ENCODE measurements at places on chromosomes 3 and 15. TPM values are rescaled to one million over a fixed set of nuclear protein-coding genes. Genes with fewer than 3 reads are reported as not detected.

The FEZF2 gene
- not detected for total RNA-seq

DNA sequence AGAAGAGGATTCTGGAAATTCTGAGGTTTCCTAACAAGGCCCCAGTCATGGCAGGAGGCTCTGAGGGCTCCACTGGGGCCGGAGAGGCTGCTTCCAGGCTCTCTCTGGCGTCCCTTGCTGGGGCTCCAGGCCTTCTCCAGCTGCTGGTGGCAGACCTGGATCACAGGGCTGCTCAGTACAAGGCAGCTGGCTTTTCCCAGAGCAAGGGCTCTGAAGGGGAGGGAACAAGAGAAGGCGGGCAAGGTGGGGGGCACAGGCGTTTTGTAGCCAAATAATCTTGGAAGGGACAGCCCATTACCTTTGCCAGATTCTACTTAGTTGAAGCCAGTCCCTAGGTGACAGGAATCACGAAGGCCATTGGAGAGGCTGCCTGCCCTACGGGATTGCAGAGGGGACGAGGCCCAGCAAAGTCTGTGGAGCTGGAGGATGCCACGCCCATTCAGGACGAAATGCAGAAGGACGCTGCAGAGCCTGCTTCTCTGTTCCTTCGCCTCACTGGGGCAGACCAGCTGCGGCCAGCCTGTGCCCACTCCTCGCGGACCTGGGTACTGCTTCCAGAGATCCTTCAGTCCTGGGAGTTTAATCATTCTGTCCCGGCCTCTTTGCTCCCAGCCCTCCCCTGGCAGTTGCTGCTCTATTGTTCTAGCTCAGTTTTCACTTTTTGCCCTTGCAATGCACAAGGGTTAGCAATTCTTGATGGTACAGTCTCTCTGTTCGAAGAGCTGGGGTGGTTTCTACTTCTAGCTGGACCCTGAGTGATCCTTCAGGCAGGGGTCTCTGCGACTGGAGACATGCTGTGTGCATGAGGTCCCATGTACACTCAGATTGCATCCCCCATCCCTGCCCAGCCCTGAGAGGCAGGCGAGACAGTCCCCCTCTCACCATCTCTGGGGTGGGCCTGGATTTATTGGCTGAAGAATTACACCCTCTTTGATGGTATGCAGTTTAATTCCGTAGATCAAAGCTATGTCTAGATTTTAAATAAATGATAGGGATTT is 149.3 kb upstream of the MEF2A start:
- peak; percentile 15 for DNase-seq

GRCh38 chr3:119428538-119428937 is 34.9 kb downstream of the TMEM39A start:
- DNase-seq, result no peak

- DNase-seq, result no peak
Measured at GRCh38 chr3:8851703-8852102, 82.3 kb upstream of the OXTR start.

The STRIT1 gene
- total RNA-seq, result not detected

DNA sequence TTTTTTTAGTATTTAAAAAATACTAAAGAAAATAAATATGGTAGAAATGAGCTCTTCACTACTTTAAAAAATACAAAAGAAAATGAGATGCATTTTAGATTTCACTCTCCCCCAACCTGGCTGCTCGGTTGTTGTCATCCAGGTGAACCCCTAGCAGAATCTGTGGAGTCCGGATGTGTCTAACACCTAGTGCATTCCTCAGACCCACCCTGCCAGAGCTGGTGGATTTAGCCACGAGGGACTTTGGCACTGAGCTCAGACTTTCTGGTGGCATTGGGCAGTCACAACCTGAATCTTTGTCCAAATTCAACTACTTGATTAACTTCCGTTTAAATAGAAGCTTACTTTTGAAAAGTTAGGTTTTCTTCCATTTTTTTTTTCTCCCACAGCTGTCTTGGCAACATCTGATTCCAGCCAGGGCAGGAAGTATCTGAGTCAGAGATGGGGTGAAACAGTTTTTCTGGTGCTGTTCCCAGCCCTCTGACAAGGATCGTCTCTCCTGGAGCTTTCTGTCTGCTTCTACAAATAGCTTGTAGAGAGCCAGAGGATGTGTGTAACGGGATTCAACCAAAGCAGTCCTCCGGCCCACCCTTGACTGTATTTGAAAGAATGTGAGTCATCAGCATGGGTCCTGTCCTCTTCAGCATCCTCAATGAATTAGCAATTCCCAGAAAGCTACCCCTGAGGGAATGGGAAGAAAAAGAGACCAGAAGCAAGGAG is 301.8 kb upstream of the MCTP2 start:
- DNase-seq, result no peak

DNA sequence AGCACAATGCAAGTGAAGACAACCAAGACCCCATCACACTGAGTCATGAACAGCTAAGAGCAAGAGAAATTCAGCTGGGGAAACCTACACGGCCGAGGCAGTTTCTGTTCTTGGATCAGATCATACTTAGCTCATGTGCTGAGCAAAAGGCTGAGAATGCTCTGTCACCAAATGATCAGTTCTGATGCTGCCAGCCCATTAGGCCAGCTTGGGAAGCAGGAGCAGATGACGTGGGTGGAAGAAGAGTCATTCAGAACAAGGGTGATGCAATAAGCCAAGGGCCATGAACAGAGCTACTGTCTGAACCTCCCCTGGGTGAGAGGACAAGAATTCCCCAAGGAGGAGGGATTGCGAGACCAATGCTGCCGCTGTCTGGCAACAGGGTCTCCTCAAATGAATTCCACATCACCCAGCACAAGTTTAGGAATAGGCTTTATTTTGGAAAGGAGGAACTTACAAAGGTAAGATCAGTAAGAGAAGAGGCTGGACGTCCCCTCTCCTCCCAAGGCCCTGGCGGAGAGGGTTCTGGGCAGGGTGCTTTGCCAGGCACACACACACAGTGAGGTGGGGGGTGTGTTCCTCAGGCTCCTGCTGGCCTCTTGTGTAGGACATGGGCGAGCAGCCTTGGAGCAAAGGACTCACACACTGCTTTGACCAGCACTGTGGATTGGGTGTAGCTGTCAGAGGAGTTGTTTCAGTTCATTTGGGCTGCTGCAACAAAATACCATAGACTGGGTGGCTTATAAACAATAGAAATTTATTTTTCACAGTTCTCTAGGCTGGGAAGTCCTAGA is 65.6 kb upstream of the CTXND1 start:
- DNase-seq, result no peak

The VGLL3 gene
- total RNA-seq, result 0.33 TPM

The RUBCN gene
- 7.5 TPM for total RNA-seq

- DNase-seq, result peak; percentile 74
Measured at GRCh38 chr3:187741403-187742350, 3.6 kb downstream of the BCL6 start.

DNA sequence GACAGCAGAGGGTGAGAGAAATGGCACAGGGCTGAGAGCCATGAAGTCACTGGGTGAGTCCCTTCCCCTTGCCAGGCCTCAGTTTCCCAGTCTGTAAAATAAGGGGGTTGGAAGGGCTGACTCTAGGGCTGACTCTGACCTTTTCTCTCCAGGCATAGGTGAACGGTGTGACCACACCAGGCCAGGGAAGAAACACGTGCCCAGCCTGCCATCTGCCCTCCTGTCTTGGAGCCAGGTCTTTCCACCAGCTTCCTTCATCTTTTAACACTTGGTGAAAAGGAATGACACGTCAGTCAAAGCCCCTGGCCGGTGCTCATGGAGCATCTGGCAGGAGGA is 74.4 kb downstream of the CPN2 start:
- DNase-seq, result no peak

GRCh38 chr15:58677426-58677825 is 72.1 kb downstream of the ADAM10 start:
- no peak for DNase-seq

DNA sequence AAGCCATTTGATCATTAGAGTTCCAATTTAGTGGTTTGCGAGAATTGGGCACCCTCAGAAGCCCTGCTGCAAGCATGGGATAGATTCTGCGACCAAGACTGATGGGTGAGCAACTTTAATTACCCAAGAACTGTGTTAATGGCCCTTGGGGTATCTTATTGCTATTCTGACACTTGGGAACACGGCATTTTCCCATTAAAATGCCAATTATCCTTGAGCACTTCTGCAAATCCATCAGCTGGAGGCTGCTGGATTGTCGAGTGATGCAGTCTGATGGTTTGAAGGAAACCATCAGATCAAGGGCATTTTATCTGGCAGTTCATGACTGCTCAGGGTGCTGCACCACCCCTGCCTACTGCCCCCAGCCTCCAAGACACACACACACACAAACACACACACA is 183.6 kb upstream of the PROK2 start:
- DNase-seq, result no peak

- no peak for DNase-seq
Measured at GRCh38 chr3:52218454-52218853, 7.0 kb downstream of the TLR9 start.

DNA sequence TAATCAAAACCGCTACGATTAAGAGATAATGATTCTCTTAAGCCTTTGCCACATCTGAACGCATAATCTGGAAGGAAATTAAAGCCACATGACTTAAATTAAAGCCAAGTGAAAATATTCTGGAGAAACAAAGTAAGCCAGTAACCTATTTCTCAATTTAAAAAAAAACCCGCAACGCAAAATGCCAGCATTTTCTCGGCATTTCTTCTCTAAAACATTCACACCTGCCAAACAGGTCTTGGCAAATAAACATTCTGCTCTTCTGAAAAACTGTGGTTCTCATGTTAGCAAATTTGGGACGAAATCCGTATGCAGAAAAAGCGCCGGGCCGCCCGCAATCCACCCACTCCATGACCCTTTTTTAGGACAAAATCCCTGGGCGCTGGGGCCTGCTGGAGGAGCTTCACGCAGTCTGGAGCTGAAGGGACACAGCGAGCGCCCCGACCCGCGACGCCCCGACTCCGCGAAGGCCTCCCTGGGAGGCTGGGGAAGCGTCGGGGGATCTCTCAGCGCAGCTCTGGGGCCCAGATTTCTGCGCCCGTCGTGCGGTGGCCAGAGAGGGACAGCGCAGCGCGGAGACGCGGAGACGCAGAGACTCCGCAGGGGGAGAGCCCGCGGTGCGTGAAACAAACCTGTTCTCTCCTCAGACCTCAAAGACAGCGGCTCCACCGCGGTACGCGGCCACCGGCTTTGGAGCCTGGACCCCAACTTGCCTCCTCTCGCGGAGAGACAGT is 471 bp downstream of the NKIRAS1 start:
- no peak for DNase-seq

DNA sequence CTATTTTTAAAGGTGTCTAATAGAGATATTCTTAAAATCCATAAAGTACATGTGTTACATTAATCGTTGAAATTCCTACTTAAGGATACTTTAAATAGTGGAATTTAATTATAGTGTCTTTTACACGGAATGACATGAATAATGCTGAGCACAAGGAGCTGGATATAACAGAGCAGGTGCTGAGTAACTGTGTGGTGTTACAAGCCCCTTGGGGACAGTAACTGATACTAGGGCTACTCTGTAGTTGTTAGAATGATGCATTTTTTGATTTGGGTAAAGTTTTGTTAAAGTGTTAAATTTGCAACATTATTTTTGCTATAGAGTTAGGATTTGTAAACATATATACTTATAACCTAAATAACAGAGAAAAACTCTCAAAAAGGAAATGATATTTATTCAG is 1496.1 kb downstream of the OTOL1 start:
- DNase-seq, result no peak

The CACNA2D2 gene
- total RNA-seq, result 0.50 TPM

- DNase-seq, result no peak
Measured at GRCh38 chr3:141280086-141280485, 48.5 kb downstream of the PXYLP1 start.

GRCh38 chr3:115633467-115633866 is 10.2 kb downstream of the GAP43 start:
- DNase-seq, result no peak

The SV2B gene
- 0.60 TPM for total RNA-seq

DNA sequence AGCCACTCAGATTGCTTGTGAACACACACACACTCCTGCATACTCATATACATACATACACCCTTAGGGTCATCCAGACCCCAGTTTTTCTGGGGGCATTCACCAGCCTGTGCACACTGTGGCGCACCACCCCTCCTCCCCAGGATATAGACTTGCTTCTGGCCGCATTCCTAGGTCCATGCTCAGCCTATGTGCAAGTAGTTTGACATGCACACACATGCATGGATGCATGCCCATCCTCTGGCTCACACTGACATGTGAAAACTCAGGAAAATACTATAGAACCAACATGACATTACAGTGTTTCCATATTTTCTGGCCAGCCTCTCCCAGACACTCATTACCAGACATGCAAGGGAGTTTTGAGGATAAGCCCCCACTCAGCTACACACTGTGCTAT is 79.3 kb upstream of the POLG start:
- no peak for DNase-seq

DNA sequence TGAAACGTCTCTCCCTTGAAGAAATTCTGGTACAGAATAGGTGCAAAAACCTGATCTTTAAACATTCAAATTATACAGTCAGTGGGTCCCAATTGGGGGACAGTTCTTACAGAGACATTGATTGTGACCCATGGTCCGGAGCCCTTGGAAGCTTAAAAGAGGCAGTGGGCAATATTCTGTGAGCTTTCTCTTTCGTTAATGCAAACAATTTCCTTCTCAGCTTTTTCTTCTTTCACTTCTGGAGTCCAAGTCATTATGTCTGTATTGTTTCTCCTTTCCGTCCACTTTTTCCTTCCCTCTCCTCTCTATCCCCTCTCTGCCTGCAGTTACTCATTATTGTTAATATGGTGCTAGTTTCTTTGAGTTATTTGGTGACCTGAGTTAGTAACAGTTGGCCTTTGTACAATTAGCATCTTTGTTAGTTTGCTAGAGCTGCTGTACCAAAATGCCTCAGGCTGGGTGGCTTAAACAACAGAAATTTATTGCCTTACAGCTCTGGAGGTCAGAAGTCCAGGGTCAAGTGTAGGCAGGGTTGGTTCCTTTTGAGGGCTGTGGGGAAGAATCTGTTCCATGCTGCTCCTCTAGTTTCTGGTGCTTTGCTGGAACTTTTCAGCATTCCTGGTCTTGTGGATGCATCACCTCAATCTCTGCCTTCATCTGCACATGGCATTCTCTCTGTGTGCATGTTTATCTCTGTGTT is 102.6 kb downstream of the GMPS start:
- DNase-seq, result no peak

- no peak for DNase-seq
Measured at GRCh38 chr3:50447290-50447840, 56.1 kb downstream of the CACNA2D2 start.

The PARP15 gene
- 1.0 TPM for total RNA-seq

The MRPS11 gene
- total RNA-seq, result 34.5 TPM

DNA sequence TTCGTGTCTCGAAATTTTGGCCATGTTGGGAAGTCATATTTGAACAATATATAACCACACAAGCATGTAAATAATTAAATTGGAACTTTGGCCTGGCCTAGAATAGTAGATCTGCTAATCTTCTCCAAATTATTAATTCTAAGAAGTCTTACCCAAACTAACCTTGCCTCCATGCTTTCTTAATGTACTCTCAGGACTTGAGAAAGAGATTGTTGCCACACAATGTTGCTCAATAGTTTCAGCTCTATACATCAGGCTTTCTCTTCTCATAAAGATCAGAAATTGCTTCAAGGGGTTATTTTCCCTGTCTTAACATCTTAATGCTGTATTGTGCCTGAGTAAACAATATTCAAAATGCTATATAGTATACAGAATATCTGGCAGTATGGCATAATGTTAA is 202.7 kb upstream of the LRIG1 start:
- DNase-seq, result no peak

The NR2F2 gene
- 37.0 TPM for total RNA-seq
